ENCODE measurements at places on chromosomes 11 and 22.

GRCh38 chr11:61532134-61533038 lies 23.8 kb downstream of the LRRC10B start:
- DNase-seq, result peak; percentile 51

- no peak for DNase-seq
These were observed 72.7 kb upstream of the PRDM11 start for GRCh38 chr11:45073685-45074141.

DNA sequence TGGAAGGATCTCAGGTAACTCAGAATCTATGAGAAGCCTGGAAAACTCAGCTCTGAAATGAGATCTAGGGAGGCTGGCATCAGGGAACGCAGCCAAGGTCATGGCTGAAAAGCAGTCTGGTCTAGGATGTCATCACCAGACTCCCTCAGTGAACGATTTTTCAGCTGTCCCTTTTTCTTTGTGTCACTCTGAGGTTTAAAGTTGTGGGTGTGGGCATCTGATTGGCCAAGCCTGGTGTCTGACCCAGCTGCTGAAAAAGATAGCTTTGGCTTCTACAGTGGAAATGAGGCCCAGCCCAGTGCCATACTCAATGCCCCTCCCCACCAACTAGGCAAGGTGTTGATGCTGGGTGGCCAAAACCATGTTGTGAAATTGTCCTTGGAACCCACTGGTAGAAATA lies 14.5 kb downstream of the RPS3 start:
- DNase-seq, result no peak

GRCh38 chr11:67392183-67392715 lies 463 bp downstream of the RAD9A start:
- DNase-seq, result no peak

DNA sequence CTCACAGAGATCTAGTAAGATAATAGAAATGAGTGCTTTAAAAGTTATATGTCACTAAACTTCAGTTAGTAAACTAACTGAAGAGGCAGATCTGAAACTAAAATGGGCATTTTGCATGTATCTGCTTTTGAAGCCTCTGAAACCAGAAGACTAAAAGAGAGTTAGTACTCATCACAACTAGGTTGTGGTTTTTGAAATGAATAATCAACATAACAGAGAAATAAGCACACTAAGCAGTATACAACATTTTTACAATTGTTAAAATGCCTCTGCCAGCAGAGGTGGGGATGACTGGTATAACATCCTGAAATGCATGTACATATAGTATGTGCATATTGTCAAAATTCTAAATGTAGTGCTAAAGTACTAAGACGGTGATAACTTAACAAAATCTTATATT lies 564.5 kb downstream of the DLG2 start:
- no peak for DNase-seq

DNA sequence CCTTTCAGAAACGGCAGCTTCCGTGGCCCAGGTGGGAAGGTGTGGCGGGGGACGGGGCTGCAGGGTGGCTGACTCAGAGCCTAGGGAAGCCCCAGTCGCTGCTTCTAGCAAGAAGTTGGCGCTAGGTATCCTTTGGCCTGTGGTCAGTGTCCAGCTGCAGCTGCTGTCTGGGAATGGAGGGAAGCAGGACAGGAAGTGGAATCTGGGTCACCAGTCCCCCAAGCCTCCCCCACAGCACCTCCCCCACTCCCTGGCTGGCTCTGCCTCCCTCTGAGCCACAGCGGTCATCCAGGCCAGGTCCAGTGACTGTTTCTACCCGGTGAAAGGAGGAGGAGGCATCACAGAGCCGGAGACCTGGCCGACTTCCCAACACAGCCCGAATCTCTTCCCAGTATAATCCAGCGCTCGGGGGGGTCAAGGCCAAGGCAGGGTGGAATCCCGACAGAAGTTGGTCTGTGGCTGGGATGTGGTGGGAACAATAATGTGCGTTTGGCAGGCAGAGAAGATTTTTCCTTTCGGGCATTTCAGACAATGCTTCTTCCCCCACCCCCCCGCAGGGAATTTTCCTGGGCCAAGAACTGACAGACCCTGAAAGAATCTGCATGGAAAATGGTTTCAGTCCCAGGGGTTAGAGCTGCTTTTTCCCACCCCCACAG lies 45.1 kb downstream of the C11orf96 start:
- DNase-seq, result no peak

DNA sequence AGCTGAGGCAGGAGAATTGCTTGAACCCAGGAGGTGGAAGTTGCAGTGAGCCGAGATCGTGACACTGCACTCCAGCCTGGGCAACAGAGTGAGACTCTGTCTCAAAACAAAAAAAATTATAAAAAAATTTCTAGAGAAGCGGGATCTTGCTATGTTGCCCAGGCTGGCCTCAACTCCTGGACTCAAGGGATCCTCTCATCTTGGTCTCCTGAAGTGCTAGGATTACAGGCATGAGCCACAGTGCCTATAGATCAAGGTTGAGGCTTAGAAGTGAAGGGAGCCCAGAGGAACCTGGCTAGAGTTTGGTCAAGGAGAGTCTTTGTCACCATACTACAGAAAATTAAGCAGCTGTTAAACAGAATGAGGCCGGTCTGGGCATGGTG lies 1.4 kb upstream of the MCM5 start:
- no peak for DNase-seq

DNA sequence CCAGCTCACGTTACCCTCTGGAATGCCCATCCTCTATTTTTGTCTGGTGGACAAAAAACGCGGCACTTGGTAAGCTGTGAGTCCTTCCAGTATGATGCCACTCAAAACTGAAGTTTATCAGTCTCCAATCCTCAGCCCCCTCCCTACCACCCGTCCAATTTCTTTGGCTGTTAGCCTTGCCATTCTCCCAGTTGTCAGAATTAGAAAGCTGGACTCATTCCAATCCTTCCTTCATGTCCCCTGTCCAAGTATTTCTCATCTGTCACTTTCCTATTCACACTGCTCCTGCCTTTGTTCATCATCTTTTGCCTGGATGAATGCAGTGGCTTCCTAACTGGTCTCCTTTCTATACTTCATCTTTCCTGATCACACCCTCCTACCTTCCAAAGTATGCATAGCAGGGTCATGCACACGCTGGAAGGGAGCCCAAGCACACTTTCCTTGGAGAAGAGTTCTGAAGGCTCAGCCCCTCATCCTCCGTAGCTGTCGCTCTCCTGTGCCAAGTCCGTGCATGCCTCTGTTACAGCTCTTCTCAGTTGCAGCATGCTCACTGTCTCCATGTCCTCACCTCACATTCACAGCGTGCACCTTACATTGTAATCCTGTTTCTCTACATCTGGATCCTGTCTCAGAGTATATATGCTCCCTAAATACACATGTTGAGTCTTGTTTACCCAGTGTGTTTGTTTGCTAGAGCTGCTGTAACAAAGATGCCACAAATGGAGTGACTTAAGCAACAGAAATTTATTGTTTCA lies 19.4 kb downstream of the APLP2 start:
- DNase-seq, result no peak

DNA sequence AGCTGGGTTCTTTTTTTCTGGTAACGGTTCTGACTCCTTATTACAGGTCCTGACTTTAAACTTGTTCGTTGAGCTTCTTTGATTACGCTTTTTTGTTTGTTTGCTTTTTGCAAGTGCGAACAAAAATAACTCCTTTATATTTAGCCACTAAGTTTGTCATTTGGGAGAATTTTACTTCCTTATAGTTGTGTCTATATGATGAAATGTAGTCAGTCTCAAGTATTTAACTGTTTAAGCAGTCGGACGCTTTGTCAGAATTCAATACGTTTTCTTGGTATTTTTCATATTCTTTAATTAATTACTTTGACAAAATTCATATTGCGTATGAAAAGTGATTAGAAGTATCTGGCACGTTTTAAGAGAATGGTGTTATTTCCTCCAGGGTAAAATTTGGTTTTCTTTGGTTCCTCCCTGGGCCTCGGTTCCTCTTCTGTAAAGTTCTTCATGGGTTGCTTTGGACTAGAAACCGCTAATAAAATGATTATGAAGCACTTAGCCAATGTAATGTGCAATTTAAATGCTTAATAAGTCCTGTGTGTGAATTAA lies 1.3 kb downstream of the CBL start:
- DNase-seq, result peak; percentile 44

GRCh38 chr22:23223569-23224317 lies 43.4 kb downstream of the BCR start:
- DNase-seq, result no peak

GRCh38 chr11:1486054-1486825 lies at the start of gene MOB2:
TSS of gene MOB2 (minus strand) at chr11:1486779. CDS start at chr11:1486556, 223 bp downstream.
- peak; percentile 1 for DNase-seq

- no peak for DNase-seq
These were observed 8.0 kb upstream of the PKNOX2 start for GRCh38 chr11:125156346-125157117.

GRCh38 chr11:33646629-33647028 lies 54.0 kb downstream of the C11orf91 start:
- no peak for DNase-seq

DNA sequence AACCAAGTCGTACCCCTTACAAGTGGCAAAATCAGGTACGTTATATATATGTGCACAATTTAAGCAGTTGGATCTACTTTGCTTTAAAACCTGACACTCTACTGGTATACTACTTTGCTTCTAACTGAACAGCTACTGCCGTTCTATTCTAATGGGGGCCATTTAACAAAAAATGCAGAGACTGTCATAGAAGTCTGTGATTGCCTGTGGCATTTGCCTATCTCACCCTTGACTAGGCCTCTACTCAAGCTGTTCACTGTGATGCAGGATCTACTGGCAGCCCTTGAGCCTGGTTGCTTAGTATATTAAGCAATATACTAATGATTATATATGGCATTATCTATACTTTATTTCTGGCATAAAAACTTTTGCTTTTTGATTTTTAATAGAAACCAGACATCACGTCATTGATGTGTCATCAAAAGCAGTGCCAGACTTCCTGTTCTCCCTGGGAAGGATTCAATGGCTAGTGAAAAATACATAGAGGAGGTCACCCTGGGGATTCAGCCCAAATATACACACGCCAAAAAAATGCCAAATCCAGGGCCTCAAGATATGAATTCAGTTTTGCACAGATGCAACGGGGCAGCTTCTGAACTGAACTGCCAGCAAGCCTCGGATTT lies 40.0 kb upstream of the FIBIN start:
- no peak for DNase-seq

DNA sequence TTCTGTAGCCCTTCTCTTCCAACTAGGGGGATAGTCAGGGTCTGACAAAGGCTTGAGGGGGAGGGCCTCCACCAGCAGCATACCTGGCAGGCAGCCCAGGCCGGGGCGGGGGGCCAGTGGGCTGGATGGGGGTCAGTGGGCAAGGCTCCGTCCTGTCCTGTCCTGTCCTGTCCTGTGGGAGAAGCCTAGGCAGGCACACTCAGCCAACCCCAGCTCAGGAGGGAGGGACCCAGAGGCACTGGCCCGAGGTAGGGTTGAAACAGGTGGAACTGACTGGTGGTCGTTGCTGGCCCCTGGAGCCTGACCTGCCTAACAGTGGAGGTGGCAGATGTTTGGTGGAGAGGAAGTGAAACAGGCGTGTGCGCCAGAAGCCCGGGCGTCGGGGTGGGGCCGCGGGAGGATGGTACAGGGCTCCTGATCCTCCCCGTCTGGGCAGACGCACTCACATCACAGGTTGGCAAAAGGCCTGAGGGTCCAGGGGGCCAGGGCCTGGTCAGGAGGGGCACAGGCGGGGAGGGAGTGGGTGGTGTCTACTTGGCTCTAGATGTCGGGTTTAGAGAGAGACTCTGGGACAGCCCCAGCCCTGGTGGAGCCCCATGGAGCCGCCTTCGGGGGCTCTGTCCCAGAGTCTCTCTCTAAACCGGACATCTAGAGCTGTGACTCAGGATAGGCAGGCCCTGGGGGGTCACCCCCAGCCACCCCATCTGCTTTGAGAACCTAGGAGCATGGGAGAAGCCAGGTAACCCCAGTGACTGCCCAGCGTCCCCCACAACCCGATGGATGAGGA lies 32.5 kb upstream of the GRAMD4 start:
- DNase-seq, result no peak

GRCh38 chr11:56783448-56784041 lies 35.0 kb upstream of the OR9G4 start:
- peak; percentile 35 for DNase-seq

- DNase-seq, result no peak
These were observed 7.6 kb downstream of the DDIAS start for GRCh38 chr11:82909015-82909640.

DNA sequence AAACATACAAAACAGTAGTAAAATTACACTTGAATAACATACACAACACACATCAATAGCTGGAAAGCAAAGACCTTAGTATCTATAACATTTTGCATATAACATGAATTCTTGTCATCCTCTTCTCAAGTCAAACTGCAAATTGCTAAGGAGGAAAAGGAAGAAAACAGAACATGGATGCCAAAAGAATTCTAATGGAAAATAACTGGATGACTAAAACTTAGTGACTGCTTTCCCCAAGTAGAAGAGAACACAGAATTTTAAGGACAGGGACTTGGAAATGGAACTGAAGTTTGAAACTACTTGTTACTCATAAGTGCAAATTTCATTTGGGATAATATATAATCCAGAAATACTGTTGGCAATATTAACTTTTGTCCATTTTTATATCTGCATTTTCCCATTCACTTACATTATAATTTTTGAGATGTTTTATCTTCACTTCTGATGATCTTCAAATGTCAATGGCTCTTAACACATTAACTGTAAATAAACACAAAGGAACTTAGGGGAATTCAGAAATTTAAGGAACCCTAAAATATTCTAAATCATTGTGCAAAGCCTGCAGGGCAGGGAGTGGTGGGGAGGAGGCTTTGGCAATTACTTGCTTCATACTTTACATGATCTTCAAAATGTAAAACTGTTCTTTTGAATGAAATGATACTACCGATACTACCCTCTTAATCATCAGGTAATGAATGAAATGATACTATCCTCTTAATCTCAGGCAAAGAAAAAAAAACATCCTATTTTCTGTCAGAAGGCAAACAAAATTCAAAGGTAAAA lies 9.9 kb downstream of the MTMR2 start:
- peak; percentile 19 for DNase-seq

GRCh38 chr11:78823588-78823987 lies 248.9 kb upstream of the NARS2 start:
- no peak for DNase-seq

- DNase-seq, result no peak
These were observed 437.4 kb downstream of the JRKL start for GRCh38 chr11:96827164-96827563.

DNA sequence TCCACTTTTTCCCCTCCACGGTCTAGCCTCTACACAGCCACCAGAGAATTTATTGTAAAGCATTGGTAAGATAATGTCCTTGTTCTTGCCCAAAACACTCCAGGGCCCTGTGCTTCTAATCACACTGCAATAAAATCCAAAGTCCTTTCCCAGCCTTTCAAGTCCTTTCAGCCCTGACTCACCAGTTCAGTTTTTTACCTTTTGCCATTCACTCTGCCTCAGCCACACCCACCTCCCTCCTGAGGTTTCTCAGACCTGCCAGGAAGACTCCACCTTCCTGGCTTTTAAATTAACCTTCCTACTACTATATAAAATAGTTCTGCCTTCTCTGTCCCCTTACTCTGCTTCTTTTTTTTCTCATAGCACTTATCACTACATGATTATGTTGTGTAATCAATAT lies 91.0 kb upstream of the ARHGAP32 start:
- no peak for DNase-seq

GRCh38 chr11:75475767-75476650 lies 43.0 kb upstream of the KLHL35 start:
- peak; percentile 38 for DNase-seq

GRCh38 chr11:44468345-44468988 lies 97.0 kb upstream of the CD82 start:
- DNase-seq, result no peak

Data from inflammatory macrophage (primary cell).